ENCODE measurements at places on chromosomes 4 and X.
A peak's percentile ranks its signal among the peaks of the same experiment; 100 is the strongest.

DNA sequence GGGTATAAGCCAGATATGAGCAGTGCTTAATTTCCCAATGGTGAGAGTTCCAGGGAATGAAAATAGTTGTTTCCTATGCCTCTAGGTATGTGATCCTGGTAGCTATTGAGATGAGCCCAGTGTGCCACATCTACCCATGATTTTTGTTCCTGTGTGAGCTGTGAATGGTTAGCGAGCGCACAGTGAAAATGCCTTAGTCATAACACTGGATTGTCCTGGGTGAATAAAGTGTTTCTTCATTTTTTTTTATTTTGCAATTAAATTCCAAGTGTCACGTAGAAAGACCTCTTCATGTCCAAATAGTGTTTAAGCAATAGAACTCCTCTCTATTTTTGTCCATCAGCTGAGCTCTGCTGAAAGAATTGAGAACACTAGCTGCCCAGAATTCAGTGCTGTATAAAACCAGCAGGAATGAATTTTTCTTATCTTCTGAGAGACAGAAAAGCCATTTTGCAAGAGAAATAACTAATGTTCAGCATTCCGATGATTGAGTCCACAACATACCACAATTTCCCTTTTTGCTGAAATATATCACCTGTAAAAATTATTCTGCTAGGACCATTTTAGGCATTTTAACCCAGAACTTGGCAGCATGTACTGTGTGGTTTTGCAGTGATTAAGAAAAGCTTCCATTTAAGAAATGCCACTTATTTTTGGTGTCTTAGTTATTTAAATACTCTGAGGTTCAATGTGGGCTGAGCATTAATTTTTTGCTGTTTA is 5.6 kb downstream of the MAOA start:
- DNase-seq = no peak

GRCh38 chr4:5143306-5143861 is 92.1 kb downstream of the STK32B start:
- no peak for DNase-seq

- no peak for DNase-seq
Measured at GRCh38 chrX:71367396-71367795, 1.2 kb downstream of the TAF1 start.

GRCh38 chr4:97548943-97549583 is 594.2 kb downstream of the STPG2 start:
- DNase-seq = no peak

DNA sequence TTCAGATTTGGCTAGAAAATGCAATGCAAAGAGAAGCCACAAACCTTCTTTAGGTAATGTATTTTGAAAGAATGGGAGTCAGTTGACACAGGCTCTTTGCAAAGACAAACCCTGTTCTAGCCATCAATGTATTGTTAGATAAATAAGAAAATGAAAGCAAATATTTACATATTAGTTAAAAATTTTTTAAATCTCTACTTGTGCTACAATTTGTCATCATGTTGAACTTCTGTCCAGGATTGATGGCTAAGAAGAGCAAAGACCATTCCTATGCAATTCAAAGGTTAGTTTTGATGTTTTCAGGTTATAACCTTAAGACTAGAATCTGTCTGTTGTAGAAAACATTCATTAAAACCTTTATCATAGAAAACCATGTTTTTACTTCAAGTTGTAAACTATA is 788.8 kb upstream of the FTHL17 start:
- no peak for DNase-seq

GRCh38 chr4:1305781-1306455 is 16.2 kb downstream of the MAEA start:
- DNase-seq = no peak

- DNase-seq = no peak
Measured at GRCh38 chrX:17654116-17654515, 83.2 kb upstream of the SCML1 start.

- no peak for DNase-seq
Measured at GRCh38 chrX:108091878-108092291, 307 bp downstream of the ATG4A start.

DNA sequence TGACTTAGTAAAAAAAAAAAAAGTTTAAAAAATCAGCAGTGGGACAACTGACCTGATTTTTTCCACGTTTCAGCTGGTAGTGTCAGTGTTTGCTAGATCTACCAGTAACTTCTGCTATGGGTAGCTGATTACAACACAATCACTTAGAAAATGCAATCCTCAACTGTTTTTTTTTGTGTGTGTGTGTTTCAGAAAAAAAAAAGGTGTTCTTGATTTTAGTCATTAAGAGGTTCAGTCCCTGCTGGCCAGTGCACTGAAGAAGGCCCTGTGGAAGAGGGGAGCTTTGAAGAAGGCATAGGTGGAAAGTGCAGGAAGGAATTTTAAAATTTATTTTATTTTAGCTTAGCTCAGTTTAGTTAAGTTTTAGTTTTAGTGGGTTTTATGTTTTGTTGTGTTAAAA is 46.9 kb downstream of the SH2D1A start:
- DNase-seq = no peak

GRCh38 chr4:55574252-55574651 is 17.8 kb downstream of the PDCL2 start:
- DNase-seq = no peak

DNA sequence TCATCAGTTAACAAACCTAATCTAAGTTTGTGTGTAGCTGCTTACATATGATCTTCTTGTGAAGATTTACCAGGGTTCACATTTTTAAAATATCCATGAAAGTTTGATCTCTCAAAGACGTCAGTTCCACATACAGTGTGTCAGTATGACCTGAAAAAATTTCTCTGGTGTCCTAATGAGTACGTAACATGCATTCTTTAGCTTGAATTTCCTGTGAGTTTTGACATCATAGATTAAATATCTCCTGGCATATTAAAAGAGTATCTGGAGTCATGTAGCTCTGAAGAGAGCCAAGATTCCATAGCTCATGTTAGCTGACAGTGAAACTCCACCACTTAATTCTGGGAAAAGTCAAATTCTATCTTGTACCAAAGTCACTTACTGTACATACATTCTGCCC is 43.9 kb upstream of the PDLIM5 start:
- no peak for DNase-seq

DNA sequence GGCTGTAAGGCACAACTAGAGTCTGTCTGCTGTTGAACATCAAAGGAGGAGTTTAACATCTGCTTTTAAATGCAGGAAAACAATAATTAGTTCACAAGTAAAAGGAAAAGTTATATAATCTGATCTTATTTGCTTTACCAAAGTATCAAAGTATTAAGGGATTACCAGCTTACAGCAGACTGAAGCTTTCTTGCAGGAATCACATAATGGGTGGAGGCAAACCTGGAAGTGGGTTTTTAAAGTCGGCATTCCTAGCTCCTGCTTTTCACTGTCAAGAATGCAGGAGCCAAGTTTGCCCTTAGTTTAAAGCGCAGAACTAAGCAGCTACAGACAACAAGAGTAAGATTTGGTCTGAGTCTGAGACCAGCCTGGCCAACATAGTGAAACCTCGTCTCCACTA is 122.2 kb downstream of the APBB2 start:
- no peak for DNase-seq

DNA sequence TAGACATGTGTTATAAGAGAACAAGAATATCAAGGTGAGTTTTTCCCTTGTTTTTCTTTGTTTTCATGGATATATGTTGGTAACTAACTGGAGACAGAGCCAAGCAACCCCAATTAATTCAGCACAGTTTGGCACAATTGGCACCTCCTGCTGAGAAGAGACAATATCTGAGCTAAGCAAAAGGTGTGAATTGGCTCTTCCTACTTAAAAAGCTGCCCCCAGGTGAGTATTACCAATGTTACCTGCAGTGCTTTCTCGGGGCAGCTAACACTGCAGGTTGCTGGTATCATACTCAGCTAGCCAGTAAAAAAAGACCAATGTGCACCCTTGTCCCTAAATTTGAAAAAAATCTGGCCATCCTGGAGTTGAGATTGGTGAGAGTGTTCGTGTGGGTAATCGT is 871.2 kb upstream of the TENM3 start:
- DNase-seq = no peak

GRCh38 chr4:132333724-132334047 is 815.4 kb upstream of the PCDH10 start:
- DNase-seq = no peak

DNA sequence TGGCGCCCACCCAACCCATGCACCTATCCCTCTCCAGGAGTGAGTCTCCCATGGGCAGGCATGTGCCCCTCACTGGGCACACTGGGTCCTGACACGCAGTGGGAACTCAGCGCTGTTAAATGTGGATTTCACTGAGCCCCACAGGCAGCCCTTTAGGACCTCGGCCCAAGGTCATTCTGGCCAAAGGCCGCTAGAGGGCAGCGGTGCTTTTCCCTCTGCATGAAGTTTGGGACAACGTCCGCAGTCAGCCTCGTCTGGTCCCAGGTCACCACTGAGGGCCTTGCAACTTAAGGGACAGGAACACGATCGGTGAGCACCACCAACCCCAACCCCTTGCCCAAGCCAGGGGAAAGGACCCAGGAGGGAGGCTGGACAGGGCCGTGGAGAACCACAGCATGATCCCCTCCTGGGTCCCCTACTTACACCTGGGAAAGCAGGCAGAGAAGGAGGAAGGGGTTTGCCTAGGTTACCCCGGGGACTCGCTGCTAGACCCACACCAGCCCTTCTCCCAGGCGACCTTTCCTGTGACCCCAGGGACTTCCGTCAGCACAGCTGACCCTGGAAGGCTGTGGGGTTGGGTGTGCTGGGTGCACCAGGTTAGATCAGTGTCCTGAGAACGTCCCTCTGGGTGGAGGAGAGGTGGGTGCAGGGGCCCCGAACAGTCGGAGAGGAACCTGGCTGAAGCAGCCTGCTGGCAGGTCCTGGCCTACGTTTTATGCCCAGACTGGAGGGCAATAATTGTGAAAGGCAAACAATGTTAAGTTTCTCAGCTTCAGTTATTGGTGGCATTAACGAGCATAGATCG is 24.0 kb downstream of the CYTL1 start:
- peak; percentile 82 for DNase-seq

- no peak for DNase-seq
Measured at GRCh38 chrX:1035206-1035605, 177.2 kb downstream of the CRLF2 start.

DNA sequence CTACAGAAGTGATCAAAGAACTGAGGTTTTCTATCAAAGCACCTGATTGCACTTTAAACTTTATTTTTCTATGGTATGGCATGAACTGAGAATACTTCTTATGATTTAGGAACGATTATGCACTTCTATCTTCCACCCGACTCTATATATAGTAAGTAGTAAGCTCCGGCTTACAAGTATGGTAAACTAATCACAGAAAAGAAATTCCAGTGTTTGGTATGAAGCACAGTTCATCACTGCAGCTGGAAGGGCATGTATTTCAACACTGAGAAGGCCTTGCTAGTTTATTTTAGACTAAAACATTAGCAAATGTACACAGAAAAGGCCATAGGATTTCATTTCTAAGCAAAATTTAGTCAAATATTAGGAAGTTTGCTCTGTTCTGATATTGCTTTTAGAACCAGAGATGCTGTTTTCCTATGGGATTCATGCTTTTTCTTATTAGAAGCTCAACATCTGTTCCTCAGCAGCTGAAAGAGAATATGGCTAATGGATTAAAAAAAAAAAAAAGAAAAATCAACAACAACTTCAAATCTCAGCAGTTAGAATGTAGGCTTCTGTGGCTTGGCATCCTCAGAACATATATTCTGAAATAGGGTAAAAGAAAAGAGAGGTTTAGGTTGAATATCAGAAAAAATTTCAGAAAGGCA is 273.5 kb downstream of the C4orf33 start:
- DNase-seq = no peak

- DNase-seq = no peak
Measured at GRCh38 chr4:100016191-100016590, 66.1 kb upstream of the H2AZ1 start.

- no peak for DNase-seq
Measured at GRCh38 chr4:81789158-81789557, 317.5 kb upstream of the RASGEF1B start.

DNA sequence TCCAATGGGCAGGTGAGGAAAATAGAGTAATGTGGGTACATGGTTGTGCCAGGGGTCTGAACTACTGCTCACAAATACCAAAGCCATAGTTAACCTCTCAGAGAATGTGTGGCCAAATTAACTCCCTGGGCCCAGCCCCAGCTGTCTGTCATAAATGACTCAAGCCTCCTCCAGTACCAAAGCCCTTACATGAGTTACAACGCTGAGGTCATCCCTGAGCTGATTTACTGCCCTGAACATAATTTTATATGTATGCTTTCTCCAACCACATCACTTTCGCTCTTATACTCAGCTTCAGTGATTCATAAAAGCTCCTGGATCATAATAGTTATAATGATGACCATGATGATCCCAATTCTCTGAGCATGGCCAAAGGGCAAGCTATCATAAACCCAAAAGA is 283.9 kb downstream of the NKX6-1 start:
- DNase-seq = no peak
